ENCODE measurements at places on chromosomes 3 and 15.
A peak's percentile ranks its signal among the peaks of the same experiment; 100 is the strongest.

- no peak for DNase-seq
Measured at GRCh38 chr3:132522353-132522752, 74.7 kb upstream of the ACKR4 start.

- no peak for DNase-seq
Measured at GRCh38 chr15:76174654-76175053, 114.9 kb downstream of the TMEM266 start.

DNA sequence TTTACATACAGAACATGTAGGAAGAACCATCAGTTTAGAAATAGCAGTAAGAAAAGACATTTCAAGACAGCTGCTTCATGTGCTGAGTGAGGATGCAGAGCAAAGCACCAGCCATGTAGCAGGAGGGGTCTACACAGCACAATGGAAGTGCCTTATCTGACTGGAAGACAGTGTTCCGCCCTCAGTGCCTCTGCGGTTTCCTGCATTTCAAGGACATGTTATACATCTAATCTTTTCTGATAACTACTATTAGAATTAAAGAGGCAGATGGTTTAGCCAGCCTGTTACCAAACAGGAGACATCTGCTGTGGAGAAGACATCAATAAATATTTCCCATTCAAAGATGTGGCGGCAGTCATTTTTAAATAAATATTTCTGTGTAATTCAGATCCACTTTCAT lies 10.6 kb downstream of the LSG1 start:
- DNase-seq, result peak; percentile 42

DNA sequence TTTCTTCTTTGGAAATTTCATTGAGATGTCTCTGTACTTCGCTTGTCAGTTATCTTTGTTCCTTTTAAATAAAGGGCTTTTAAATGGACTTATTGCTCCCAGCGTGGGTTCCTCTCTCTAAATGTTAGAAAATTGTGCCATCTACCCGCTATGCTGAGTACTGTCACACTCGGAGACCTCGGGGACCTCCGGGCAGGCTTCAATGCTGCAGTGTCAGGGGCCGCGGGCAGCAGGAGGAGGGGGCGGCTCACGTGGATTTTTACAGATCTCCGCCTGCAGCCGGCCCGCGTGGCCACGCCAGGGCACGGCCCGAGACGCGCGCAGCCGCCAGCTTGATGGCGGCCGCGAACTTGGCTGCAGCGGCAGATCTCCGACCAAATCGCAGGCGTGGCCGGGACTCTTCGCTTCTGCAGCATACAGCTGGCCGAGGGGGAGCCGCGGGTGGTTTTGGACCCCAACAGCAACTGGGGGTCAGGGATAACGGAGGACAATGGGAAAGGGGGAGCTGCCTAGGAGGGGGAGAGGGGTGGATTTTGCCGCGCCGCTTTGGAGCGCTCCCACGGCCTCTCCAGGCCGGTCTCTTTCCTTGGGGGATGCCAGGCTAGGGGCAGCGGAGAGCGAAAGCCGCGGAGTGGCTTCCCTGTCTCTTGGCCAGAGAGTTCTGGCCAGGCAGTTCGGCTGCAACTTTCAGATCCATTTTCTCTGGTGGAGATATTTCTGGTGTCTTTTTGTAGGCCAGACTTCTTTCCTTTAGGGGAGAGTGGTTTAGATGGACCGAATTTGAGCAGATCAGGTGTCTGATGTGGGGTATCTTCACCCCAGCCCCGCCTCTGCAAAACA lies 15.3 kb downstream of the NR2F2 start:
- DNase-seq, result no peak

GRCh38 chr3:85539232-85539631 lies 580.4 kb downstream of the CADM2 start:
- DNase-seq, result no peak

DNA sequence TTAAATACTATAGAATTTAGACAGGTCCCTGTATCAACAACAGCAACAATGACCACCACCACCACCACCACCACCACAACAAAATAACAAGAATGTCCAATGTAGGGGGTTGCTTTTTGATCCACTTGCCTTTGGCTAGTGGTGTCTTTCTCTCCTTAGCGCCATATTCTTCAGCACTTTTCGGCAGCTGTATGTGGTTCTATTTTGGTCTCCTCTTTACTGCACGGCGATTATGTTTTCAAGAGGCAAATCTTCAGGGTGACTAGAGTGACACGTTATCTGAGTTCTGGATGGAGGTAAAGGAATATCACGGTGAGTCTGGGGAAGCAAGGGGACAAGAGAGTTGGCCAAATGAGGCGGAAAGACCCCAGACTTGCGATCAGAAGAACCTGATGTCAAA lies 56.1 kb downstream of the ST6GAL1 start:
- DNase-seq, result no peak

- no peak for DNase-seq
Measured at GRCh38 chr15:85318732-85319076, 61.7 kb upstream of the AKAP13 start.

GRCh38 chr3:168546707-168547106 lies 451.0 kb upstream of the GOLIM4 start:
- DNase-seq, result no peak

- DNase-seq, result no peak
Measured at GRCh38 chr3:16704941-16705340, 99.7 kb upstream of the DAZL start.

- DNase-seq, result no peak
Measured at GRCh38 chr15:69931156-69931555, 166.6 kb downstream of the TLE3 start.

- no peak for DNase-seq
Measured at GRCh38 chr15:77355321-77355720, 64.6 kb downstream of the PEAK1 start.

- no peak for DNase-seq
Measured at GRCh38 chr15:33125894-33126537, 68.5 kb downstream of the FMN1 start.

GRCh38 chr3:134308350-134308891 lies 57.8 kb upstream of the RYK start:
- peak; percentile 42 for DNase-seq

DNA sequence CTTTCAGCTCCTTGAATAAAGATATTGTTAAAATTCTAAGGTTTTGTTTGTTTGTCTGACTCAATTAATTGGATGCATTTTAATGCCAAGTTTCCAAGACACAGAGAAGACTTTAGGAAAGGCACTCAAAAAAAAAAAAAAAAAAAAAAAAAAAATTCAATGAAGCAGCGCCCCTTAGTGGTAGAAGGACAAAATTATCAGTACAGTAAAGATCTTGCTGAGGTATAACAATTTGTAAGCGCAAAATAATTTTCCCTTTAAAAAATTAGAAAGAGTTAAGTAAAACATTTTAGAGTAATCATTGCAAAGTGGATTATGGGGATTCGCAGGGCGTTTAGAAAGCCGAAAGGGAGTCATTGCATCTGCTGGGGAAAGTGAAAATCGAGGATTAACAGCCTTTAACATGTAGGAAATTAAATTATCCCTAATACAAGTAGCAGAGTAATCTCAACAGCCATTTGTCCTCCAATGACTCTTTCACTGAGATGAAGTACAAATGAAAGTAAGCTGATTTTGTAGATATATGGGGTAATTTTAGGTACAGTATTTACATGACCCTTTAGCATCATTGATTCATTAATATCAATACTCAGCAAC lies 5.8 kb upstream of the DIS3L start:
- DNase-seq, result peak; percentile 12

DNA sequence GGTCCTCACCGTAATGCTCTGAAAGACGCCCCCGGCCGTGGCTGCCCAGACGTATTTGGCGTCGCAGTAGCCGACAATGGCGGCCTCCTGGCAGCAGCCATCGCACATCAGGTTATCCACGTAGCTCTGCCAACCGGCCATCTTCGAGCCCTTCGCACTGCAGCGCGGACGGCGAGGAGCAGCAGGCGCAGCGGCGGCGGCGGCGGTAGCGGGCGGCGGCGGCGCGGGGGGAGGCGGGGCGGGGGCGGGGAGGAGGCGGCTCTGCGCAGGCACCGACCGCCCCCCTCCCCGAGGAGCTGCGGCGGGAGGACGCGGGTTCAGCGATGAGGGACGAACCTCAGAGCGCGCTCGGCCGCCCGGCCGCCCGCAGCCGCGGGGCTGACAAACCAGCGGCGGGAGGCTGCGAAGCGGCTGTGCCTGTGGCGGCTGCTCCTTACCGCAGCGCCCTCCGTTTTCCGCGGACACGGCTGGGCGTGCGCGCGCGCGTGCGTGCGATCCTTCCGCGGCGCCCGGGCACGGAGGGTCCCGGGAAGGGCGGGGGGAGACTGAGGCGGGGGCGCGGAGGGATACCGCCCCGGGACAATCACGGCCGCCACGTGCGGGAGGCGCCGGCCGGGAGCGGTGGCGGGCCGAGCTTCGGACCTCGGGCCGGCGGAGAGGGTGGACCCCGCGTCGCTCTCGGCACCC lies at the start of gene PFN2:
PFN2 (minus strand) TSS at position 180 of the 687 bp plus-strand sequence; CDS start at position 141, 39 bp downstream.
- DNase-seq, result no peak

- no peak for DNase-seq
Measured at GRCh38 chr3:78123058-78123457, 1083.2 kb downstream of the ROBO2 start.

DNA sequence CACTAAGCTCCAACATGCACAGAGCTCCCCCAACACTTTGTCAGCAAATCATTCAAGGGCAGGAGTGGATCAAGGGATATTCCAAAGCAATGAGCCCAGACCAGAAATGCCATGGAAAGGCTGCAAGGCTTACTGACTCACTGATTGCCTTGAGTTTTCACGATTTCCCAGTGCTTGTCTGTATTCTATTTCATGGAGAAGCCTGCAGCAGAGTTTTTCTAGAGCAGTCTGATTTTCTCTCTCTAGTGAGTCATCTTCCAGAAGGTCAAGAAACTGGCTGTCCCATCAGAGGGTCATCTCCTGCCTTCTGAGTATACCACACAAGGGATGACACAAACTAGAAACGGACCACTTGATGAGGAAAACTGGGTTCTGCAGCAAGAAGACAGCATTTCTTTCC lies 16.5 kb downstream of the LMCD1 start:
- DNase-seq, result no peak

Measured in bone marrow (tissue), 2 donors.